ENCODE measurements at places on chromosomes 4 and X.

- no peak for DNase-seq
These were observed 1678.7 kb upstream of the PCDH10 start for GRCh38 chr4:131470360-131470759.

- no peak for DNase-seq
These were observed 93.3 kb downstream of the YIPF7 start for GRCh38 chr4:44558031-44558605.

DNA sequence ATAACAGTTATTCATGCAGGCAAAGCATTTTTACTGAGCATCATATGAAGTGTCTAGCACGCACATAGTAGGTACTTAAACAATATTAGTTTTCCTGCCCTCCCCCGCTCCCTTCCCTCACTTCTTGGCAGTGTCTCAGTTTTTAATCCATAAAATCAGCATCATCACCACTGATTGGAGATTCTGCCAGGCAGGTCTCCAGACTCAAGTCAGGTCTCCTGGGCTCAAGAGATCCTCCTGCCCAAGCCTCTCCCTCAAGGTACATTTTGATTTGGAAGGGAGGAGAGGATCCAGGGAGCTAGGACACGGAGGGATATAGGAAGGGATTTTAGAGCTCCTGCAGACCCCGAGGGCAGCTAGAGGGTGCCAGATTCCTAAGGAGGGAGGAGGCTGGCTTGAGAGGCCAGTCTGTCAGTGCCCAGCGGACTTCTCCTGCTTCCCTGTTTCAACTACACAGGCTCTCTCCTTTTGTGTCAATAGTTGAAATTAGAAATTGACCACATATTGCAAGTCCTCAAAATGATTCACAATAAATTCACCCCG lies 4.4 kb upstream of the FAT1 start:
- DNase-seq: no peak

- DNase-seq: no peak
These were observed 54.1 kb downstream of the PHKA2 start for GRCh38 chrX:18929775-18930174.

- DNase-seq: no peak
These were observed 123.4 kb downstream of the HMX1 start for GRCh38 chr4:8748236-8748575.

- DNase-seq: no peak
These were observed 28.4 kb downstream of the SMARCA1 start for GRCh38 chrX:129494887-129495286.

DNA sequence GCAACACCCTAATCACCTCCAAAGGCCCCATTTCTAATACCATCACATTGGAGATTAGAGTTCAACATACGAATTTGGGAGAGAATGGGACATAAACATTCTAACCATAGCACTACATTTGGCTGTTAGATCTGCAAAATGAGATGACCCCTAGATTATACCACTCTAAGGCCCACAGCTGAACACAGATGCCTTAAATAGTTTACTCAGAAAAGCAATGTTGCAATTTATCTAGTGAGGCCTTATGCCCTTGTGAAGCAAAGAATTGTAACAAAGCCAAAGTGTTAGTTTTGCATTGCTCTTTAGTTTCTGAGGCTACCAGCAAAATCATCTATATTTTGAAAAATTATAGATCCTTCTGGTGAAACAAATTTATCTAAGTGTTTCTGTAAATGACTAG lies 31.6 kb upstream of the ARHGEF6 start:
- no peak for DNase-seq

GRCh38 chr4:55345054-55345453 lies 988 bp upstream of the SRD5A3 start:
- DNase-seq: no peak

- no peak for DNase-seq
These were observed 58.5 kb upstream of the ANKRD17 start for GRCh38 chr4:73317092-73317491.

DNA sequence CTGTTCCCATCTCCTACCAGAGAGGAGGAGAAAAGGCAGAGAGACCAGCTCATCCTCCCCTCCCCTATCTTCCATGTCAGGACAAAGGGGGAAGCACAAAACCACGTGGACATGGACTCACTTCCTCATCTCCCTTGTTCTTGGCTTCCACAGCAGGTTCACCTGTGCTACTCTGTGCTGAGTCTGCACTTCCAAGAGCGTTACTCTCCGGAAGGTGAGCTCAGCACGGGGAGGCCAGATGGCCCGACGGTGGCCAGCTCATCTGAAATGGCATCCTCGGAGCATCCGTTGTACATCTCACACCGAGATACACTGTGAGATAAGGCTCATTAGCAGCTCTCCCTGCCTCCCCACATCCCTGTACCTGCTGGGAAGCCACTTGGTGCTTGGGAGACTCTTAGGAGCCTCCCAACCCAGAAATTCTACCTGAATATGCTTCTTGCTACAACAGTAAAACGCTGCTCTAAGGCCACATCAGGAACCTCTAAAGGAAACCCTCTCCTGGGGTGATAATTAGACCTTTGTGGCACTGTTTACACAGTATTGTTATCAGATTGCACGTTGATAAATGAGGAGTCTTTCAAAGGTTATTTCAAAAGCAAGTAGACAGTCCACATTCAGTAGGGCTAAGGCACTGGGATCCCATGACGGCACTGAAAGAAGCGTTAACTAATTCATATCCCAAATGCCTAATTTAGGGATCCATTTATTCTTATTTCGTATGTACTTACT lies 19.4 kb downstream of the LGI2 start:
- DNase-seq: no peak

GRCh38 chr4:42133006-42133405 lies 19.4 kb downstream of the BEND4 start:
- DNase-seq: no peak

DNA sequence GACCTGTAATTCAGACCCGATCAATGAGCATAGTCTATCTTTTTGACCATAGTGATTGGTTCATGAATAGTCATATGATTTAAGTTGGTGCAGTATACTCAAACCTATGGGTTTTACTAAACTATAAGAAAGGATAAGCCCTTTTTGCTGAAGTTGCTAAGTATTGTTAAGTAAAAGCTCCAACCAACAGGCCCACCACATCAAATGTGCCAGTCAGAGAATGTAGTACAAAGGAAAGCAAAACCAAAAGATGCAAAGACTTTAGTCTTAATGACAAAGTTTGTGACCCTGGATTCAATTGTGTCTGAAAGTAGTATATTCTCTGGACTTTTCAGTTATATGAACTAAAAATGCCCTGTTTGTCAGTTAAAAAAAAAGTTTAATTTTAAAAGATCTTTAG lies 208.1 kb upstream of the TET2 start:
- DNase-seq: no peak

GRCh38 chr4:121199742-121200561 lies 35.8 kb upstream of the TNIP3 start:
- DNase-seq: no peak

DNA sequence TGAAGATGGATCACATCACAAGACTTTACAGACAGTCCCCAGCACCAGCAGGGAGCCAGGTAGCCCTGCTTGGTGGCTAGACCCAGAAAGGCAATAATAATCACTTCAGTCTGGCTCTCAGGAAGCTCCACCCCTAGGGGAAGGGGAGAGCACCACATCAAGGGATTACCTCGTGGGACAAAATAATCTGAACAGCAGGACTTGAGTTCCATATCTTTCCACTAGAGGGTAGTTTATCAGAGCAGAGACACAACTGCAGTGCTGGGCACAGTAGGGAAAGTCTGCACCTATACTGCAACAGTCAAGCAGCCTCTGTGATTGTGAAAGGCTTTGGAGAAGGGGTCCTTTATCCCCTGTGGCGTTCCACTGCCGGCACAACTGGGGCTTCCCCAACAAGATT lies 547.0 kb upstream of the POU3F4 start:
- DNase-seq: no peak

- no peak for DNase-seq
These were observed 15.2 kb upstream of the TMEM165 start for GRCh38 chr4:55380576-55380975.

DNA sequence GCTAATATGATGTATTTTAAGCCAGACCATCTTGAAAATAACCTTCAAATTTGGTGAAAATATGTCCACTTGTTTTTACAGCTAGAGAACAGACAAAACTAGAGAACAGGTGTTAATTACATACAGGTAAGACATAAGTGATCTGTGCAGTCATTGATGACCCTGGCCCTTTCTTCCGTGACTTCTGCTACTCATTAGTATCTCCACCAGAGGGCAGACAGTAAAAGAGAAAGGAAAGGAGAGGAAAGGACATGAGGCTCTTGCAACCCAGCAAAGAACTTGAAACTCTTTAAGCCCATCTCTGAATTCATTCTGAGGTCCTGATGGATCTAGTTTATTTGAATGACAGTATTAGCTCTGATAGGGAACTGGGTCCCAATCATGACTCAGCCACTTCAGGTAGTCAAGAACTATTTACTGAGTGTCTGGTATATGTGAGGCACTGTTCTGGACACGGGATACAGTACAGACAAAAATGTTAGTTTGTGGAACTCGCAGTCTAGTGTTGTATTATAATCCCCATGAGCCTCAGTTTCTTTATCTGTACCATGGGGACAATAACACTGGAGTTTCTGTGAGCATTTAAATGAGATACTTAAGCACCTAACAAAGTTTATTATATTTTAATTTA lies 121.0 kb upstream of the TEX13D start:
- DNase-seq: no peak

DNA sequence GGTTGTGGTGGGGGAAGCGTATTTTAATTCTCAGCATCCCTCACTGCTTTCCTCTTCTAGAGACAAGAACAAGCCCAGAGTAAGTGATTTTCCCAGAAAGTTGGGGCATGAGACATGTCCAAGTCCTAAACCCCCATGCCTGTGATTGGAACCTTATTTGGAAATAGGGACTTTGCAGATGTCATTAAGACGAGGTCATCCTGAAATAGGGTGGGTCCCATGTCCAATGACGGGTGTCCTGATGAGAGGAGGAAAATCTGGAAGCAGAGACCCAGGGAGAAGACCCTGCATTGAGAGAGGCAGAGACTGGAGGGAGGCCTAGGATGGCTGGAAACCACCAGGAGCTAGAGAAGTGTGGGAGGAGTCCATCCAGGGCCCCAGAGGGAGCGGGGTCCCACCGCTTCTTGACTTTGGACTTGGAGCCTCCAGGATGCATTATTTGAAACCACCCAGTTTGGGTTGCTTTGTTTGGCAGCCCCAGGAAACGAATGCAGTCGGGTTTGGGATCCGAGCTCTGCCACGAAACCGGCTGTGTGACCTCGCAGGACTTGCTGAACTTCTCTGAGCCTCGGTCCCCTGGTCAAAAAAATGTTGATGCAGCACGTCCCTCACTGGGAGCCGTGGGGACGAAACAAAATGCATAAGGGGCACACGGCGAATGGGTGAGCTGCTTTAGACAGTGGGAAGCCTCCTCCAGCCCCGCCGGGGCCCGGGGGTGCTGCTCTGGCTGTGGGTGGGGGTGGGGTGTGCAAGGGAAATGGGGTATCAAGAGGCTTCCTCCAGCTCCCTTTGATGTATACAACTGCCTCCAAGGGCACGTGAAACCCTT lies 113.9 kb downstream of the CPZ start:
- no peak for DNase-seq

DNA sequence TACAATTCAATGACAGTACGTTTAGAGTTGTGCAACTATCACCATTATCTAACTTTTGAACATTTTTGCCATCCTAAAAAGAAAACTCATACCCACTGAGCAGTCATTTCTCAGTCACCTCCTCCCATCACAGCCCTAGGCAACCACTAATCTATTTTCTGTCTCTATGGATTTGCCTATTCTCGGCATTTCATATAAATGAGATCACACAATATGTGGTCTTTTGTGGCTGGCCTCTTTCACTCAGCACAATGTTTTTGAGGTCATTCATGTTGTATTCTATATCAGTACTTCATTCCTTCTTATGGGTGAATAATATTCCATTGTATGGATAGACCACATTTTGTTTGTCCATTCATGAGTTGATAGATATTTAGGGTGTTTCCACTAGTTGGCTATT lies 103.0 kb downstream of the PPEF1 start:
- no peak for DNase-seq

DNA sequence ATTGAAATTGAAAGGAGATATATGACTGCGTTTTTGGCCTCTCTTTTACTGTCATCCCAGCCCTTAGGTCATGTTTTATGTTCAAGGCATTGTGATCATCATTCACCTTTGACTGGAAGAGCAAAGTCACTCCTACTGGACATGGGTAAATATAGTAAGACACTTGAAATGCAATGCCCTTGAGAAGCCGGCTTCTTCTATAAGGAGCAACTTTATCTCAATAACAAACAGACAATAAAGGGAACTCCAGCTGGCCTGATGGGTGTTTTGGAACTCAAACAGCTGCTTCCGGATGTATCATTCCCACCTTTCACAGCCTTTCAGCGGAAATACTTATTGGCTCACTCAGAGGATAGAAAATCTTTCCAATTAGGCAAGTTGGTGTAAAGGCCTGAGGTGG lies 65.1 kb upstream of the C4orf54 start:
- DNase-seq: no peak

- no peak for DNase-seq
These were observed 647 bp downstream of the OPHN1 start for GRCh38 chrX:68432648-68433047.

DNA sequence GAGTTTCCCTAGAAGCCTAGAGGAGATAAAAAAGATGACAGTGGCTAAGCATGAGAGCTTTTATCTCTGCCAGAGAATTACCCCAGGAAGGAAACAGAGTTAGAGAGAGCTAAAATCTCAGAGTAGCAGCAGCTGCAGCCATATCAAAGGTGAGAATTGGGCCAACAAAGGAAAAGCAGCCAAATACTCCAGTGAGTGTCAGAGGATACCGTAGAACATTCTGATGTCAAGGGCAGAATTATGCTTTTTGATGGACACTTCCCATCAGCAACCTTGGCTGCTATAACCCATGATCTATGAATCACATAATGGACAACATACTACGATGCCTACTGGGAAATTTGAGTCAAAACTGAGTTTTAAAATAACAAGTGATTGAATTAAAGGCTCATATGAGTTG lies 405.8 kb upstream of the CPEB2 start:
- no peak for DNase-seq

GRCh38 chrX:109874548-109874947 lies 128.4 kb upstream of the TMEM164 start:
- DNase-seq: no peak

DNA sequence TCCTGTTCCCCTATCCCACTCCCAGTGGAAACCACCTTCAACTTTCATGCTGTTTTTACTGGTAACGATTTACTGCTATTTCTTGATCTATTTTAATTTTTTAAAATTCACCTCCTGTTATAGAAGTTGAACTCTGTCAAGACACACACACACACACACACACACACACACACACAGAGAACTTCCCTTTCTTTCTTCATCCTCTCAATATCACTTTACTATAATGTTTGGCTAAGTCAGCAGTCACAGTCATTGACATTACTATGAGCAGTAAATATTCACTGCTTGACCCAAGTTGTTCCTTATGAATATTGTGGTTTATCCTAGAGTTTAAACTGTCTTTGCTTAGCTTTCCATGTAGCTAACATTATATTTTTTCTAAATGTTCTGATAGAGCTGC lies 24.0 kb upstream of the SGMS2 start:
- DNase-seq: no peak

- DNase-seq: no peak
These were observed 1.8 kb downstream of the HS6ST2 start for GRCh38 chrX:132956421-132957210.

GRCh38 chr4:94649381-94650133 lies 108.2 kb upstream of the BMPR1B start:
- no peak for DNase-seq
